ENCODE measurements at places on chromosomes 5 and 9.

- DNase-seq: no peak
Measured at GRCh38 chr9:68847765-68848164, 142.7 kb downstream of the PIP5K1B start.

DNA sequence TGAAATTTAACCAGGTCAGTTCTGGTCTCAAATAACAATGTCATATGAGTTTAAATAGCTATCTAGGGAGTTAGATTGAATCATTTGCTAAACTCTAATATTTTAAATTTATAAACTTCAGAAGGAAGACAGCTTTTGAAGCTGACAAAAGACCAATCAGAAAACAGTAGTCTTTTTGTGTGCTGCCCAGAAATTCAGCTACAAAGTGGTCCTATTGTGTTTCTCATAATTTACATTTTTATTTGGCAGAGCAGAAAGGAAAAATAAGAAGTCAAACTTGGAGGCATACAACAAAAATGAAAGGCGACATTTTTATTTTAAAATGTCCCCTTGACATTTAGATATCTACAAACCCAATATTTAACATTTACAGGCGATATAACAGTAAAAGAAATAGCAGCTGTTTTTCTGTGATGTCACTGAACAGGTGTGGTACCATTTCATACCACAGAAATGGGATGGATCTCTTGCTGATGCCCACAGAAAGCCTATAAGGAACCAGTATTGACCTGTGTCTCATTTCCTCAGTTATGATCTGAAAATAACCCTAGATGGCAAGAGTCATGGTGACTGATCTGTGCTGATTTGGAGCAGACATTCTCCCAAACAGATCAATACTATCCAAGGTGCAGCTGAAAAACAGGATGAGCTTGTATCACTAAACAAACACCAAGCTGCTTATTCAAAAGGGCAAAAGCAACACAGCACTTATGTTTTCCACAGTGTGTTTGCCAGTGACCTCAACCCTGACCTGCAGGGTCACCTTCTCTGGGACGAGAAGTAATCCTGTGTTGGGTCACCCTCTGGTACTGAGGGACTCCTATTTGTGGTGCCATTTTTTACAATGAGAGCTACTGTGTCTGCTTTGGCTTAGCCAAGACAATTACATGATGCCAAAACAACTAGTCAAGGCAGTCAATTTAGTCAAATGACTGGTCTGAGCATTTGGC lies 3.6 kb upstream of the FST start:
- no peak for DNase-seq

DNA sequence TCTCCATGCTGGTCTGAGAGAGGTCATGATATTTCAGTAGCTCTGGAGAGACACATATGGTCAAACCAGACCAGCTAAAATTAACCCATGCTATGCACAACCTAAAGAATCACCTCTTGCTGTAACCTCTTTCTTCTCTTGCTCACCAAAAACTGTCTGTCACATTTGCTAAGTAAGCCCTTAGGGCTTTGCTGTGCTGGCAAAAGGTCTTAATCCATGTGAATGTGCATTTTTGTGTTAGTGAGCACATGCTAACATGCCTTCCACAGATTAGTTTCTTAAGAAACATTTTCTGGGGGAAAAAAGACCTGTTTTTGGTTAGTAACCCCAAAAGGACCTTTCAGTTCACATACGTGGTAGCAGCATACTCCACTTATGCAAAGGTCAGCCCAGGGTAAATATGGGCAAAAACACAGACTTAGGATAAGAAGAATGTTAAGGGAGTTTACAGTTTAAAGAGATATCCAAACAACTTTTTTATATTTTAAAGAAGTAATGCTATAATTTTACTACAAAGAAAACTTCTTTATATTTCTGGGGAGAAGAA lies 124.2 kb upstream of the CCDC152 start:
- no peak for DNase-seq

- no peak for DNase-seq
Measured at GRCh38 chr9:91930475-91930874, 19.6 kb downstream of the ROR2 start.

- DNase-seq: no peak
Measured at GRCh38 chr5:78595458-78595921, 53.1 kb downstream of the LHFPL2 start.

GRCh38 chr9:68446836-68447235 lies 90.4 kb downstream of the PGM5 start:
- no peak for DNase-seq

GRCh38 chr5:69450116-69450515 lies 35.2 kb downstream of the MARVELD2 start:
- DNase-seq: no peak

- DNase-seq: no peak
Measured at GRCh38 chr5:127885176-127885575, 182.0 kb downstream of the CCDC192 start.

DNA sequence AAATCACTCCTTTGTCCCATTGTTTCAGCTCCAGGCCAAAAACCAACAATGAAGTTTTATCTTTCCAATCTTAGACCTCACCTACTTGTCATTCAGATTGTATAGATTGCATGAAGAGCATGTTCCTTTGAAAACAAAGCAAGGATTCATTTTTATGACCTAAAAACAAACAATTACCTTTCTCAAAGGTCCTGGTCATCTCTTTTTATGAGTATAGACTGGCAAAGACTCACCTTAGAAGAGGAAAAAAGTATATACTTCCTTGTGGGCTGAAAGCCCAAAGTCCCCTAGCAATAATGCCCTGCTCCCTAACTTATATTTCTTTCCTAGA lies 28.4 kb upstream of the TLE1 start:
- no peak for DNase-seq

DNA sequence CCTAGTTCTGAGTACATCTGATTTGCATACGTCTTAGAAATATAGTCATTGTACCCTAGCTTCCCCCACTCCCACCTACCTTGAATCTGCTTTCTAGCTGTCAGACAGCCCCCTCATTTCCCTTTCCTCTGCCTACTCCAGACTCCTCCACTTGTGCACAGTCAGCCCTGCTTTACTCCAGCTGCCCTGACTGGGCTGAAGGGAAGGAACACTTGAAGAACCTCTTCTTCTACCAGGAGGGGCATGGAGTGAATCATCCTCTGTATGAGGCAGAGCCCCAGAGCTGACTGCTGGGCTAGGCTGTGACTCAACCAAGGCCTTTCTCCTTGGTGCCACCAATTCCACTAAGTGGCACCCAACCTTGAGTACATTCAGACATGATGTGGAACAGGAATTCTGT lies 18.1 kb upstream of the ZFR start:
- no peak for DNase-seq

GRCh38 chr5:161420521-161420920 lies 126.0 kb downstream of the GABRB2 start:
- DNase-seq: no peak

- no peak for DNase-seq
Measured at GRCh38 chr5:73897893-73898292, 271.9 kb downstream of the ARHGEF28 start.

GRCh38 chr5:88803309-88803708 lies 79.7 kb downstream of the MEF2C start:
- no peak for DNase-seq

- DNase-seq: no peak
Measured at GRCh38 chr9:95876138-95876444, 600 bp downstream of the ERCC6L2 start.

DNA sequence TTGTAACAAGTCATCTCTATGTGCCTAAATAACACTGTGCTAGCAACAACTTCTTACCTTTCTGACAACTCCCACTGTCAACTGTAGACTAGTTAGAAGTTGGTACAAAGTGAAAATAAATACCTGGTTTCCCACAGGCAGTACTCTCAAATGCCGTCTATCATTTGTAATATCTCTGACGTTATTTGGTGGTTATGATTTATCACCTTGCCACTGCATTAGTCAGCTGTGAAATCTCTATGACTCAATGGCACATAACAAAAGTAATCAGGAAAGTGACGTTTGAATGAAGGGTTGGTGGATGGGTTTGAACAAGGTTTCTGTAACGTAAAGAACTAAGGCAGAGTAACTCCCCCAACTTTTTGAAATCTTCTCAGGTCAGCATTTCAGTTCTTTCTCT lies 592.3 kb downstream of the MAT2B start:
- DNase-seq: no peak

- no peak for DNase-seq
Measured at GRCh38 chr9:81772144-81772543, 82.8 kb upstream of the TLE1 start.

DNA sequence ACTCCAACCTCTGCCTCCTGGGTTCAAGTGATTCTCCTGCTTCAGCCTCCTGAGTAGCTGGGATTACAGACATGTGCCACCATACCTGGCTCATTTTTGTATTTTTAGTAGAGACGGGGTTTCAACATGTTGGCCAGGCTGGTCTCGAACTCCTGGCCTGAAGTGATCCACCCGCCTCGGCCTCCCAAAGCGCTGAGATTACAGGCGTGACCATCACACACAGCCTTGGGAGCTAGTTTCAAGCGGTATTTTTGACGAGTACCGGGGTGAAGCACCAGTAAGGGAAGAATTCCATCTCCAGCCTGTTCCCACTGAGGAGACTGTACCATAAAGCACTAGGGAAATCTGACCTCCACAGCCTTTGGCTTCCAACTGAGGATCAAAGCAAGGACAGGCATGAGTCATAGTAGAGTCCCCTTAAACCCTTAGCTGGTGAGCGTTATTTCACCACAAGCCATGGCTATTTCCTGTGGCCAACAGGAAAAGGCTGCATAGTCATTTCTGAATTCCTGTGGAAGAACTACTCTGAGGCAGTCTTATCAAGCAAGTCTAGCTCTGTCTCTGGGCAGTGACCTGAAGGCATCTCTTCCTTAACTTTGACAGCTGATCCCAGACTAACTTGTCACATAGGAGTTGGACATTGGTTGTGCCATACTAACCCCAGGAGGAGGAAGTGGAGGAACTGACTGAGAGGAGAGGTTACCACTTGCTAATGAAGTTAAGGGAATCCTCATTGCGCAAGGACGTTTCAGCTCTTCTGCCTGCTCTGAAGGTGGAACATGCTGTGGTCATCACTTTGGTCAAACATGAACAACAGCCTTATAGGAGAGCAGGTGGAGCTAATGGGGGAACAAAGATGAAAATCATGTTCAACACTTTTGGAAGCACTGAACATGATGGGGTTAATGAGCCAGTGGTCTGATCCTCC lies 85.8 kb upstream of the DMRT1 start:
- DNase-seq: no peak

DNA sequence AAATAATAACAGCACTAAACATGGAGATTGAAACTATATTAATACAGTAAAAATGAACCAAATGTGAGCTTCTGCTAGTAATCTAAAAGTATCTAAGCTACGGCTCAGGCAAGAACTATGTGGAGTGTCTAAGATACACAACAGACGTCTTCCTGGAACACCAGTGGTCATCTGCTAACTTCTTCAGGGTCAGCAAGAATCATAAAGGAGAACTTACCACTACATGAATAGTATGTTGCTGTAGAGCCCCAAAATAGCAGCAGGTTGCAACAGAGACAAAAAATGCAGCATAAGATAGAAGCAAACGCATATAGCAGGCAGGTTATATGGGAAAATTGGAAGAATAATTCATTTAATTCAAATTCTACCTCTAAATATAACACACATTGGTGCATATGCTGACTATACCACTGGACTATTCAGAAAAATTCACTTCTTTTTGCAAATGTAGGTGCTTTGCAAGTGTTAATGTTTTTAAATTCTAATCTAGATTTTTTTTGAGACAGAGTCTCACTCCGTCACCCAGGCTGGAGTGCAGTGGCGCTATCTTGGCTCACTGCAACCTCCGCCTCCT lies 27.1 kb downstream of the DCTN4 start:
- no peak for DNase-seq

- no peak for DNase-seq
Measured at GRCh38 chr5:86565197-86565789, 52.4 kb upstream of the COX7C start.

DNA sequence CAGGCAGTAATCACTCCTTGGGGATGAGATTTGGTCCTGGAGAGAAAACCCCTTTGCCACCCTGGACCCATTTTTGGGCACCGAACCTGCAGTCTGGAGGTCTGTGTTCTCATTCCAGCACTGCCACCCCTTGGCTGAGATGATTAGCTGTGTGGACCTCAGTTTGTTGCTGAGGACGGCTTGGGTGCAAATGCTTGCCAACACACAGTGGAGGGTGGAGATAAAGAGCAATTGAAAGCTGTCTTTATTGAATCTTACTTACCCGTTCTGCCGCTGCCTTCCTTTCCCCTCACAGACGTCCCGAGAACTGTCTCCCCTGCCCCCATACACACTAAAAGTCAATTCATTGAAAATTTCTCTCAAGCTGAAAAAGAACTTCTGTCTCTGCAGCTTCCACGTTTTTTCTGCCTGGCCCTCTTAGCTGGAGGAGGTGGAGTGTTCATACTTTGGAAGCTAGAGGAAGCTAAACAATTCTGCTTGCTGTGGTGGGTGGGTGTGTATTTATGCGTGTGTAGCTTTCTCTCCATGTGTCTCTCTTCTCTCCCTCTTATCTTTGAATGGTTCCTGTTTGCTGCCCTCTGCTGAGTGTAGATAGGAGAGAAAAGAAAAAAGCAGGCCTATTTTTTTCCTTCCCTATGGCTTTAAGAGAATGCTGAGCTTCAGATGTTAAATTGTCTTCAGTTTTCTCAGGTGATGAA lies 6.6 kb downstream of the GALNT10 start:
- no peak for DNase-seq

GRCh38 chr9:128026773-128027541 lies 40.2 kb downstream of the NAIF1 start:
- no peak for DNase-seq

GRCh38 chr9:128787659-128788058 lies 606 bp downstream of the TBC1D13 start:
- no peak for DNase-seq

GRCh38 chr9:6590772-6591384 lies 54.7 kb downstream of the GLDC start:
- no peak for DNase-seq

- no peak for DNase-seq
Measured at GRCh38 chr5:118017536-118017935, 970.8 kb downstream of the DTWD2 start.

GRCh38 chr5:143636931-143637528 lies 174.9 kb upstream of the HMHB1 start:
- DNase-seq: no peak

- DNase-seq: no peak
Measured at GRCh38 chr9:95857124-95857523, 18.4 kb upstream of the ERCC6L2 start.

- DNase-seq: no peak
Measured at GRCh38 chr9:89038382-89039103, 47.3 kb downstream of the S1PR3 start.

GRCh38 chr5:125381290-125381689 lies 634.9 kb upstream of the ZNF608 start:
- no peak for DNase-seq

DNA sequence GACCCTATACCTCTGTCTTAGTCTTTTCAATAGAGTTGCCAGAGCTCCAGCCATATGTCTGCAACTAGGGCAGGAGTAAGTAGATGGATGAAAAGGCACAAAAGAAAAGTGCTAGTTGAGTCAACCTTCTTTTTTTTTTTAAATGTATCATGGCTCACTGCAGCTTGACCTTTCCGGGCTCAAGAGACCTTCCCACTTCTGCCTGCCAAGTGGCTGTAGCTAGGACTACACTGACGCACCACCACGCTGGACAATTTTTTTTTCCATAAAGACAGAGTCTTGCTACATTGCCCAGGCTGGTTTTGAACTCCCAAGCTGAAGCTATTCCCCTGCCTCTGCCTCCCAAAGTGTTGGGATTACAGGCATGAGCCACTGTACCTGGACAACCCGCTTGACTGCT lies 27.3 kb downstream of the FOXE1 start:
- DNase-seq: no peak

GRCh38 chr5:123876276-123876790 lies 364.4 kb downstream of the CSNK1G3 start:
- DNase-seq: no peak
